ENCODE measurements at places on chromosomes 5 and 9. TPM values are rescaled to one million over a fixed set of nuclear protein-coding genes. Genes with fewer than 3 reads are reported as not detected.

DNA sequence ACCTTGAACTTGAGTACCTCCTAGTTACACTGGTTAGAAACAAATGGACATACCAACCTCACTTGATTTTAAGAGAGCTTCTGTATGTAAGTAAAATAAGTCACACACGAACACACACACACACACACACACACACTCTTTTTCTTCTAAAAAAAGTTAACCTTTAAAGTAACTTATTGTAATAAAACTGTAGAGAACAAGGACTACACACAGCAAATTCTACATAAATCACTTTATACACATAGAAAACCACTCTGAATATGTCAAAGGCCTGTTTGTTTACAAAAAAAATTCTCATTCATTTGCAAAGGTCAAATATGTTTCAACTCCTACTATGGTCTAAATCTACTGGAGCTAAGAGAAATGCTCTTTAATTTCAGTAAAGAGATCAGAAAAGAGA, 29.1 kb downstream of the GIN1 start:
- no peak for DNase-seq

DNA sequence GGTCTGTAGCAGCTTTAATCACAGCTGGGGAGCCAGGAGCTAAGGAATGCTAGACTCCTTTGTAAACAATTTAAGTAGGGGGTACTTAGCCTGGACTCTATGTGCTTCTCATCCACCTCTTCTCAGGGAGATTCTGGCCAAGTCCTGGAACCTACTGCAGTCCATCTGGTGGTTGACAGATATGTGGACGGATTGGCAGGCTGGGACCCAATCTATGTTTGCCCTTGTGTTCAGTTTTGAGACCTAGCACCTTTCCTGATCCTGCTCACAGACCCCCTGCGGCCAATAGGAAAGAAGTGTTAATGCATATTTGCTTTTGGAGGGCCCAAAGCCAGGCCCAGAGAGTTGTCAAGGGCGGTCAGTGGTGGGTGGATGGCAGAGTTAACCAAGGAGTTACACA, 6.4 kb downstream of the SLC22A5 start:
- no peak for DNase-seq

GRCh38 chr5:119287547-119288111, 68.2 kb upstream of the TNFAIP8 start:
- no peak for DNase-seq

DNA sequence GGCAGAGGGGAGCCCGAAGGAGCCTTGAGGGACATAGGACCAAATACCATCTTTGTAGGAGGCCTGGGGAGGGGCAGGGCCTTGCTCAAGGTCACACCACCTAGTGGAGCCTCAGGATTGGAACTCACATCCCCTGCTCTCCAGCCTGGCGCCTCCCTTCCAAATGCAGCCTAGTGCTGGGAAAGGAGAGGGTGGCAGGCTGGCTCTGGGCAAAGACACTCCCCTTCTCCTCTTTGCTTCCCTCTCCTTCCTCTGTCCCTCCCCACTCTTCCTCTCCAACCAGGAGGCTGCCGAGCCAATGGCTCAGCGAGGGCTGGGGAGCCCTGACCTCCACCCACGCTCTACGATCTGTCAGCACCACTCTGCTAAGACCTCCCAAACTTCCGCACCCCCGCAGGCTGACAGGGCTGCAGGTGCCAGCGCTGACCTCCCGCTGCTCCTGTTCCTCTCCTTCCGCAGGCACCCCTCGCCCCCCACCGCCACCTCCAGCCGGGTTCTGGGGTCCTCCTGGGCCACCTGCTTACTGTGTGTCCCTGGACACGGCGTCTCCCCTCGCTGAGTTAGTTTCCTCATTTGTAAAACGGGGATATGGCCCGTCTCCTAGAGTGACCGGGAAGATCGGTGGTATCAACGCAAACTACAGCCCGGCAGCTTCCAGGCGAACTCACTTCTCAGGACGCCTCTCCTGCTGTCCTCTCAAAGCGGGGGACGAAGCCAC, 52.9 kb downstream of the C9orf50 start:
- peak; percentile 56 for DNase-seq

DNA sequence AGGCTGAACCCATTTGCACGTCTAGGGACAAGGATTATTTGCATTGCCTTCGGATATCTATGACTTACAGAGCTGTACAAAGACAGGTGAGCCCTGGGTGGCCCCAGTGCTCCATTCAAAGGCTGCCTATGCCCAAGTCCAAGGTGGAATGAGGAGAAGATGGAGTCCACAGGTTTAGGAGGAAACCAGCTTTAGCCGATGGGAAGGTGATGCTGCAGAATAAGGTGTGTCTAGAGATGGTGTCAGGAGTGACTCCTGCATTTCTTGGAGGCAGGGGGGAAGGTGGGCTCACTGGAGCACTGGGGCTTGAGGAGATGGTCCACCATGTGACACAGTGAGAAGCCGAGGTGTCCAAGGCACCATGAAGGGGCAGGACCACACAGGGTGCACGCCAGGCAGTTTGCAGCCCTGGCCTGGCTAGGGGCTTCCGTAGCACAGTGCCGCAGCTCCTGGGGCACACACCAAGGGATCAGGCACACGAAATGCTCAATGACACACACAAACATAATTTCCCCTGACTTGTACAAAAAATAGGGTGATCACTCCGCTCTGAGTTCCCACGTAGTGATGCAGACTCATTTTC, 32.1 kb downstream of the SEMA4D start:
- no peak for DNase-seq

DNA sequence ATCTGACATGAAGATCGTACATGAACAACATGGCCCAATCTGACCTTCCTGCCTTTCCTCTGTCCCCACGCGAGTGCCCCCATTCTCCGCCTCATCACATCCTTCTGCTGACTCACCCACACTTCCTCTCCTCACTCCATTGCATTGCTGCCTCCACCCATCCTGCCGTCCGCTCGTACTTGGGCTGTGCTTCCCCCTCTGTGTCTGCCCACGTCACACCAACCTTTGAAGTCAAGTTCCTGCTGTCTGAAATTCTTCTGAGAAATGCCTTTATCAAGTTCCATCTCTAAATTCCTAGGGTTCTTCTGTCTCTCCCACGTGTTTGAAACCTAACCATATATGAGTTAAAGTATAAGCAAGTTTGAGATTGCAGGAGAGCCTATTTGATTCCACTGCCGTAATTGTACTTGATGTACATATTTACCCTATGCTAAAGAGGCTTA, 18.0 kb upstream of the STARD4 start:
- peak; percentile 18 for DNase-seq

- DNase-seq: no peak
Measured at GRCh38 chr9:137744632-137745183, 125.9 kb downstream of the EHMT1 start.

DNA sequence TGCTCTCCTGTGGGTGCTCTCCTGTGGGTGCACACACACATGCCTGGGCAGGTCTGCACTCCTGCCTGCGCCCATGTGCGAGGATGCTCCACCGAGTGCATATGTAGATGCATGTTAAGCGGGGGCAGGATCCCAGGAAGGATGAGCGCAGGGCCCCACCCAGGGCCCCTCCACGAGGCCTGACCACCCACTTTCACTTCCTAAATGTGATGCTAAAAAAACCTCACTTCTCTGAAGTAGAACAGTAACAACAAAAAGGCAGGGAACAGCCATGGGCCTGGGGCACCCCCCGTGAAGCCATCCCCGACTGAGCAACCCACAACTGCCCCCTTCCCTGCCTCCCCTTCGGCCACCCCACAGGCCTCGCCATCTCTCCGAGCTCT, 48.2 kb upstream of the SARDH start:
- DNase-seq: no peak

- DNase-seq: no peak
Measured at GRCh38 chr5:172785429-172786088, 14.6 kb upstream of the DUSP1 start.

DNA sequence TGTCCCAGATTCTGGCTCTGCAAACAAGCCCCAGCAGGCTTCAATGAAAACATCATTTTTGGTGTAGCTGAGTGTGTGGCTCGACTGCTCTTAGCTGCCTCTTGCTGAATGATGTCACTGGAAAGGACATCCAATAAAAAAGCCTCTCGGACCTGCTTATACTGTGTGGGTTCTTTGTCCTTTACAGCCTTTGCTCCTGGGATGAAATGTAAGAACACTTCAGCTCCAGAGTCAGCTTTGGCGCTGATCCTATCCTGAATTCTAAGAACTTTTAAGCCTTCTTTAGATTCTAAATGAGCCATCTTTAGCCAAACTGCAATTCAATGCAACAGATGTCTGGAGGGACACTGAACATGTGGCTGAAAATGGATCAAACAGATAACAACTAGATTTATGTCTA, 404.6 kb upstream of the C9orf72 start:
- DNase-seq: no peak

DNA sequence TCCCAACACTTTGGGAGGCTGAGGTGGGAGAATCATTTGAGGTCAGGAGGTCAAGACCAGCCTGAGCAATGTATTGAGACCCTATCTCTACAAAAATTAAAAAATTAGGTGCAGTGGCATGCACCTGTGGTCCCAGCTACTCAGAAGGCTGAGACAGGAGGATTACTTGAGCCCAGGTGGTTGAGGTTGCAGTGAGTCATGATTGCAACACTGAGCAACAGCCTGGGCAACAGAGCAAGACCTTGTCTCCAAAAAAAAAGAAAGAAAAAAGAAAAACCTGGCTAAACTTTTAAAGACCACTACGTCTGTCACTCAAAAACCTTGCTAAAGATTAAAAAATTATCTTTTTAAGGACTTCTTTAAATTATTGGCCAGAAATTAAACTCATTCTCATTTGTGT, 59.8 kb upstream of the ABCA1 start:
- no peak for DNase-seq

DNA sequence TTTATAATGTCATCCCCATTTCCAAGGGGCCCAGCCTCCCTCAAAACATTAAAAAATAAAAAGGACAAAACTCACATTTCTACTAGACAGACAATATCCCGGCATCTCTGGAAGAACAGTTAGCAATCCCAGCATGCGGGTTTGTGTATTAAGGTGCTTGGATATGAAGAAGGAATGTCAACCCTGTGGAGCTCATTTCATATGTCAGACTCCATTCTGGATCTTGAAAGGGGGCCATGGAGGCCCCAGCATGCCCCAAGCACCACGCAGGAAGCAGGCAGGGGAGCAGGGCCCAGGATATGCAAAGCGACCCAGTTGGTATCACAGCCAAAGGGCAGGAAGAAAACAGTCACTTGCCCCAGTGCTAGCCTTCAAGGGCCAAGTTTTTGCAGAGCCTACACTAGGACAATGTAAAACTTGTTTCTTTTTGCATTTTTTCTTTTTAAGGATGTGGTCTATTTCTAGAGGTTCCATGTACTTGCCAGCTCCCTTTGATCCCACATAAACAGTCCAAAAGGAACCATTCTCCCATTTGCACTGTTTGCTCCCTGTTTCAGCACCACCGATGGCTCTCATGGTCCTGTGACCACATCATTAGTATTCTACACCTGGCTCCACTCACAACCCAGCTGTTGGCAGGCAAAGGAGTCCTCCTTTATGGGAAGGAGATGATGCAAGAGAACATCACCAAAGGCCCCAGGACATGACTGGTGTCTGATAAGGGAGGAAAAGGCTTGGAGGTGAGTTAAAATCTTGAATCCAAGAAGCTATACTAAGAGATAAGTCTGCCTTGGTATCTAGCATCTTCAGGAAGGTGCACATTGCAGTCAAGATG, 58.3 kb downstream of the FGF1 start:
- DNase-seq: no peak

DNA sequence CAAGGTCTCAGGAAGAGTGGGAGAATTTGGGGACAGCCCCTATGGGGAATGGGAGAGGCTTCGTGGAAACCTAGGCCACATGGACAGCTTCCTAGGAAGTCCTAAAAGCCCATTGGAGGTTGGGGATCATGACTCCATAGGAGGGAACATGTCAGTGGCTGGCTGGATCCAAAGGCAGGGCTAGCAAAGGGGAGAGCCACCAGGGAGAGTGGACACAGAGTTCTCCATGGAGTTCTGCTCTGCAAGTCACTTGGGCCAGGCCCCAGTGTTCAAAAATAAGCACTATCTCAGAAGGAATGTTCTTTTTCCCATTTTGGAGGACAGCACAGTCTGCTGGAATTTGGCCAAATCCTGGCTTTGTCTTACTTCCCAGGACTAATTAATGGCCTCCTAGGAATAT, 140.6 kb upstream of the RAD23B start:
- DNase-seq: no peak

GRCh38 chr5:133932441-133933168, 35.8 kb downstream of the C5orf15 start:
- DNase-seq: no peak

DNA sequence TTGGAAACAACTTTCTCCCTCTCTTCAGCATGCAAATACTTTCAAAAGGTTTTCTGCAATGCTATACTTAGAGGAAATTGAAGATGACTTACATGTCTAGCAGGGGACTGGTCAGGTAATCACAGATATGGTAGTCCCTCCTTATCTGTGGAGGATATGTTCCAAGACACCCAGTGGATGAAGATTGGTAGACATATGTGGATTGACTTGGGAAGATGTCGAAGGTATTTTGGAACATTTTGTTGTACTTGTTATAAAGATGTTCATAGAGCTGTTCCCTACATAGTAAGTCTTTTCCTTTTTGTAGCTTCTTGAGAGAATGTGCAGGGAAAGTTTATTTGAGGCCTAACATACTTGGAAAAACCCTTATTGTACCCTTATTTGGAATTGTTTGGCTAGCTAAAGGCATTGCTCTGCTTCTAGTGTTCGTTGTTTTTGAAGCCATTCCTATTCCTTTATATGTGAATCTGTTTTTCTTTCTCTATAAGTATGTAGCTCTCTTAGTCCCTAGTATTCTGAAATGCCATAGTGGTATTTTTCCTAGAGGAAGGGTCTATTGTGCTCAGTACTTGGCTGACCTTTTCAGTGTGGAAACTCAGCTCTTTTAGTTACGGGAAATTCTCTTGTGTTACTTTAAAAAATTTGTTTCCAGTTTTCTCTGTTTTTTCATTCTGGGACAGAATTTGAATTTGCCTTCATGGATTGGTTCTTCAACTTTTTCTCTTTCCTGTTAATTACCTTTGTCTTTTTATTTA, 25.7 kb downstream of the GPR151 start:
- DNase-seq: no peak

DNA sequence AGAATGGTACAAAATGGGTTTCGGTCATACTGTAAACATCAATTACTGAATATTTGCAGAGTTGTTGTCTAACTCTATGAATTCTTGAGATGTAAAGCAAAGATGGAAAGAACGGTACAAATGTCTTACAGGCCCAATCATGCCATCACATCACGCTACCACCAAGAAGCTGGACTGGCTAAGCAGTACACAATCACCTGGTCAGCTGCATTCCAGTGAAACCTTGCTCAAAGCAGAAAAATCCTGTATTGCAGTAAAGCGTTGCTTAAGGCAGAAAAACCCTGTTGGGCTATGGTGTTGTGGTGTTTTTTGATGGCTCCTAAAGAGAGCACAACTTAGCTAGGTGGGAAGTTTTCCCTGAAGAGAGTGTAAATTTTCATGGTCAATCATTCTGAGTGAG, 112.6 kb upstream of the RASA1 start:
- no peak for DNase-seq

- DNase-seq: peak; percentile 71
Measured at GRCh38 chr5:95374061-95374460, 17.1 kb upstream of the FAM81B start.

- no peak for DNase-seq
Measured at GRCh38 chr9:124522121-124523098, 15.2 kb upstream of the NR5A1 start.

- peak; percentile 45 for DNase-seq
Measured at GRCh38 chr9:120755810-120756434, 37.3 kb downstream of the FBXW2 start.

The UCK1 gene
- total RNA-seq: 39.3 TPM

The HDHD3 gene
- total RNA-seq: 37.1 TPM

The TAF7 gene
- 48.0 TPM for total RNA-seq

The CLTB gene
- total RNA-seq: 112 TPM

The OBP2A gene
- not detected for total RNA-seq

The MSX2 gene
- 0.29 TPM for total RNA-seq

The CCL27 gene
- total RNA-seq: not detected

The CCDC187 gene
- total RNA-seq: 5.6 TPM
